ENCODE measurements at places on chromosomes 1 and 21. TPM values are rescaled to one million over a fixed set of nuclear protein-coding genes. Genes with fewer than 3 reads are reported as not detected.

Gene KIF14
- total RNA-seq = 1.8 TPM

Gene LRRIQ3
- total RNA-seq = 0.59 TPM

Gene IQGAP3
- 3.5 TPM for total RNA-seq

Gene CYP4A22
- total RNA-seq = not detected

Gene CRP
- not detected for total RNA-seq

Gene KRTAP12-2
- total RNA-seq = not detected

Gene SLFNL1
- 0.72 TPM for total RNA-seq

Gene DCST1
- total RNA-seq = not detected

Gene ZNF670
- 3.8 TPM for total RNA-seq

Gene HMGCL
- total RNA-seq = 39.8 TPM

DNA sequence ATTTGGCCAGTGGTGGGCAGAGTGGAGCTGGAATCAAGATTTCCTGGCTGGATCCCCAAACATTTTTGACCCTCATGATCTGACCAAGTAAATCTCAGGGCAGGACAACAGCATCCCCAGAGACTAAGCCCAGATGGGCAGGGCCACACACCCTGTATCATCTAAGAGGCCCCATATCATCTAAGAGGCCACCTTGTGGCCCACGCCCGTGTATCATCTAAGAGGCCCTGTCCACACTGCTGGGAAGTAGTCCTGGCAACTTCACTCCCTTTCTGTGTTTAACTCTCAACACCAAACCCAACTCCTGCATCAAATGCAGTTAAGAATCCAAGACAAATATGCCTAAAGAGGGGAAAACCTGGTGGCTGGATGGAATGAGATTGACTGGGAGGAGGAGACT, 81.6 kb upstream of the SSX2IP start:
- DNase-seq = no peak

GRCh38 chr1:204633665-204634064, 51.9 kb downstream of the LRRN2 start:
- peak; percentile 21 for DNase-seq

- no peak for DNase-seq
Measured at GRCh38 chr1:196152975-196153374, 455.3 kb downstream of the KCNT2 start.

DNA sequence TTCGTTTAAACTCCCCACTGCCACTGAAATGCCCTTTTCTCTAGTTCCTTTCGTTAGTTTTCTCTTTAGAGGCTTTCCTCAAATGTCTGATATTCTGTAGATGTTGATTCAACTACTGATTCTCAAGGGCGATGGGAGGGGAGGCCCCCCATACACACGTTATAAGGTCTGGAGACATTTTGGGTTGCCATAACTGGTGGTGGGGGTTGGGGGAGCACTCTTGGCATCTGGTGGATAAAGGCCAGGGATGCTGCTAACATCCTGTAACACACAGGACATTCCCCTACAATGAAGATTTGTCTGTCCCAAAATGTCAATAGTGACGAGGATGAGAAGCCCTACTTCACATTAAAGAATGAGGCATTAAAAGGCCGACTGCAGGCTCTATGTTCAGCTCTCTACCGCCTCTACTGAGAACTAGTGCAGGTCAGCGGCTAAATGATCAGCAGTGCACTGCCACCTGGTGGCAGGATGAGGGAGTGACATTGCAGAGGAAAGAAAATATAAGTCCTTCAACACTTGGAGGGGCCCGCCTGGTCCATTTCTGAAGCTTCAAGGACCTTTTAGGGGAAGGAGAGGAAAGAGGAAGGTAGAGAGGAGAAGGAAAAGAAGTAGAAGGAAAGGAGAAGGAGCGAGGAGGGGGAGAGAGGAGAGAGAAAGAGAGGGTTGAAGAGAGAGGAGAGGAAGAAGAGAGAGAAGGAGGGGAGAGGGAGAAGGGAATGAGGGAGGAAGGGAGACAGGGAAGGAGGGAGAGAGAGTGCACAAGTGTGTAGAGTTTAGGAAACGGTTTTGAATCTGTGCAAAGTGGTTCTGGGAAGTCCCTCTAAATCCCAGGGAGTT, 29.4 kb downstream of the ALG14 start:
- peak; percentile 73 for DNase-seq

- no peak for DNase-seq
Measured at GRCh38 chr1:37430103-37430985, 44.0 kb upstream of the ZC3H12A start.

DNA sequence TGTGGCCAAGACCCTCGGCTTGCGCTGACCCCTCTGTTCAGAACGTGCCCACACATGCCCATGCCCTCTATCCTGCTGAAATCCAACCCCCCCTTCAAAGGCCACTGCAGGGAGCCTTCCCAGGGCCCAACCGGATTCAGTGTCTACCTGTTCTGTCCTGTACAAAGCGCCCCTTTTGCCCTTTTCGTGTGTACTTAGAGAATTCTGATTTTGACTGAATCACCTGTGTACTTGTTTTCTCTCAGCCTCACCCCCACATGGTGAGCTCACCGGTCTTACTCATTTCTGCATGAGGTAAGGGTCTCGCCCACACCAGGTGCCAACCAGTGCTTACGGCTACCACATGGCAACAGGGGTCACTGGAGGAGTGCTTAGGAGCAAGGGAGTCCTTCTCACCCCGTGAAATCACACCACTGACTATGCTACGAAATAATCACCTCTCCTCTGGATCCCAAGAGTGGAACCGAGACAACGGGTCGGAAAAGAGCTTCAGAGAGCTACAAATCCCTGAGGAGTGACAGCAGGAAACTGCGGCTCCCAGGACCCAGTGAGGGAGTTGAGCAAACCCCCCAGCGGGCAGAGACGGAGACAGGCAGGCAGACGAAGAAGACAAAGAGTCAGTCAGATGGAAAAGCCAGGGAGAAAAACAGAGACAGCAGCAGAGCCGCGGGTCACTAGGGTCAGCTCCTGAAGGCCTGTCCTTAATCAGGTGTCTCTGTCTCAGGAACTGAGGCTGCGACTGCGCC, 2.1 kb upstream of the S100A2 start:
- DNase-seq = peak; percentile 75

GRCh38 chr21:17201741-17202260, 311.0 kb upstream of the CXADR start:
- no peak for DNase-seq

- DNase-seq = no peak
Measured at GRCh38 chr1:181073638-181074037, 14.9 kb upstream of the IER5 start.

DNA sequence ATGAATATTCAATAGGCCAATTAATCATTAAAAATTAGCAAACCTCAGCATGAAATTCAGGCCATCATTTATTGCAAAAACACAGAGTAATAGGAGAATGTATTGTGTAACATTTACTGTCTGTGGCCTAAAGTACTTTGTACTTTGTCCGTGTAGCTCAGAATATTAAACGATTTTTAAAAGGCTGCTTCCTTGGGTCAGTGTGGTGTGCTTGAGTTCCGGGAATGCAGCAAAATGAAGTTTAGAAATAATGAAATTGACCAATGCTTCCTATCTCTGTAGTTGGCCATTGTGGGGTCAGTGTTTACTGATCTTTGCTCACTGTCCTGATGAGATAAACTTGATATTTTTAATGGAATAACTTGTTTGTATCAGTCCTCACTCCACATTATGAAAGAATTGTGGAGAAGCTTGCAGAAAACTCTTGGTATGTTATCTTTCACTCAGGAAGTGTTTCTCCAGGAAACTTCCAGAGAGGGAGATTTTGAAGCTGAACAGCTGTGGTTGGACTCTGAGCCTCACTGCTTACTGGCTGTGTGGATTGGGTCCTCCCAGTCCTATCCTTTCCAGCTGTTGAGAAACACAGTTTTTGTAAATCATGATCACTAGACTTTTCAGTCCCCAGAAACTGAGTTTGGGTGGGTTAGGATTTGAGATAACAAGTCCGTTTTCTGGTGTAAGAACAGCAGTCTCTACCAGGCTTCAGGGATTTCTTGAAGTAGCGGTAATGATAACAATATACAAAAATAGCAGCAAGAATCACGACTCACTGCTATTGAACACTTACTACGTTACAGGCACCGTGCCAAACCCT, 19.2 kb upstream of the MTARC1 start:
- DNase-seq = no peak

DNA sequence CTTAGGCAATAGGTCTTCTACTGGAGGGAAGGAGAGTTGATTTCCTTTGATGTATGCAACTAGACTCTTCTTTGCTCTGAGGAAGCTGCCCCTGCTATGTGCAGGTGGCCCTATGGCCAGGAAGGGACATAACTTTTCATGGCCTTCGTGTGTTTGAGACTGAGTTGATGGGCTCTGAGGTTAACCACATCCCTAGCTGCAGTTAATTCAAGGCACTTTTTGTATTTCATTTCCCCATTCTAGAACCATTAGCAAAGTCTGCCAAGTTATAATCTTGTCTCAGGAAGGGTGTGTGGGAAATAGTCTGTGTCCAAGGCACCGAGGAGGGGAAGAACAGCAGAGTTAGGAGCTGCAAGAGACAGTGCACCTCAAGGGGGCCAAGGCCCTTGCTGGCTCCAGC, 2.5 kb downstream of the FCRL4 start:
- no peak for DNase-seq

- no peak for DNase-seq
Measured at GRCh38 chr1:35539073-35539823, 18.0 kb downstream of the KIAA0319L start.

DNA sequence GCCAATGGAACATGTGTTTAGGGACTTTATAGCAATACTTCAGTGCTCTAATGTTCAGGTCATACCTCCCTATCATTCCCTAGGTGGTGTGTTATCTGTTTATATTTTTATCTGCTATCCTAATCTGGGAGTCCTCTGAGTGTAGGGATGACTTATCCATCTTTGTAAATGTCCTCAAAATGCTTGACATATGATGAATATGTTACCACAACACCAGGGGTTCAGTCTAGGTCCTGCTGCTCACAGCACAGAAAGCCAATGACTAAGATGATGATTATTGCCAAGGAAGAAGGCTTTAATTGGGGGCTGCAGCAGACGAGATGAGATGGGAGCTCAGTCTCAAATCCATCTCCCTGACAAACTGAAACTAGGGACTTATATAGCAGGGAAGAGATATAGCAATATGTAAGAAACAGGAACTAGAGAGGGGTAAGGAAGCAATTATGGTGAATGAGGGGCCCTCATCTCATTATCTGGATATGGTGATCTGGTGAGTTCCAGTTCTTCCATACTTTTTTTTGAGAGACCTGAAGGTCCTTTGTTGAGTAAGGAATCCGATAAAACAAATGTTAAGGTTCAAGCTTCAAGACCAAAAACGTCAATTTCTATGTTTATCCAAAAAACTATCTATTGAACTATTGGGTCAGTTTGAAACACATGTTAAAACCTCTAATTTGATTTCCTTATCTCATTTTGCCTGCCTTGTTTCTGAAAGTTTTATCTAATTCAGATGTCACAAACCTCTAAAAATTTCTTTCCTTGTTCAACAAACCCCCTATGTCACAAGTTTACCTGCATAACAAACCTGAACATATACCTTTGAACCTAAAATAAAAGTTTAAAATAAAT, 256.7 kb upstream of the CACYBP start:
- no peak for DNase-seq

DNA sequence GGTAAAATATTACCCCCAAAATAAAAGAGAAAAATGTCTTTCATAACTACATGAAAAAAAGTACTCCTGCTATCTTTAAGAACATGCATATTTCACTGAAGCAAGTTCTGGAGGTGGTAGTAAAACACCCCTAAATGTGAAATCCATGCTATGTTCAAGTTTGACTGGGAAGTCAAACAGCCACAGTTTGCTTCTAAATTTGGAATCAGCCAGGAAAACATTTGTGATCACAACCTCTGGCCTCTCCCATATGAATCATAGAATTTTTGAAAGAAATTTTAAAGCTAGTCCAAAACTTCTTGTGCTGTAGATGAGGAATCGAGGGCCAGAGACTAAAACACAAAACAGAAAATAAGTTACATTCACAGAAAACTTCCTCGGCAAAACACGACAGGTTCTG, 6.6 kb downstream of the SORT1 start:
- peak; percentile 49 for DNase-seq
